NCI-H526 treated with DMSO at 0.1 percent for 48 hours (cell line): ENCODE measurements at places on chromosomes 1 and 21.

DNA sequence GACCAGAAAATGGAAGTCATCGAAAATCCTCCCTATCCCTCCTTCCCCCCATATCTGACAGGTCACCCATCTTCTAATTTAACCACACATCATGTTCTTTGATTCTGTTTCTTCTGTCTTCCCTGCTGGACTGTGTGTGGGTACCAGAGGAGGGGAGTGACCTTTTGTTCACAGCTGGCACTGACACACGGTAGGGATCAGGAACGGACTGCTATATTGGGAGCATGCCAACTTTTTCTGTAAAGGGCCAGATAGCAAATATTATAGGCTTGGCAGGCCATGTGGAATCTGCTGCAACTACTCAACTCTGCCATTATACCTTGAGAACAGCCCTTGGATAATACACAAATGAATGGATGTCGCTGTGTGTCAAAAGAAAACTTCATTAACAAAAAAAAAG, 7.5 kb upstream of the TOMM20 start:
- no peak for DNase-seq

- no peak for DNase-seq
Observed at GRCh38 chr1:36864182-36864822, 170.0 kb downstream of the GRIK3 start.

DNA sequence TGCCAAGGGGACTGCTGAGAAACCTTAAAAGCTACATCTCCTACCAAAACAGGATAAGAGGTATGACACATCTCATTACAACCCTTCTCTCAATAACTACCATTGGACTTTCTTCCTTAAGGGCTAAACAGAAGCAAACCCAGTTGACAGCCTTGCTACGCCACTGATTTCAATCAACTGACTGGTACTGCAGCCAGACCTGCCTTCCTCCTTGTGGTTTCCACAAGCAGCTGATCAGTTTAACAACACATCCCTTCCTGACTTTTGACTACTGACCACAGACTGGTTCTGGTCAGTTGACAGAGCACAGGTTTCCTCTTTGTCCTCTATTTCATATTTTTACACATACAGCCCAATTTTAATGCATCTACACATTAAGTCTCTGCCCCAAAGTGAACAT, 108.8 kb downstream of the ADAMTS1 start:
- DNase-seq, result no peak

- peak; percentile 49 for DNase-seq
Observed at GRCh38 chr1:230176871-230177411, 109.9 kb downstream of the GALNT2 start.

DNA sequence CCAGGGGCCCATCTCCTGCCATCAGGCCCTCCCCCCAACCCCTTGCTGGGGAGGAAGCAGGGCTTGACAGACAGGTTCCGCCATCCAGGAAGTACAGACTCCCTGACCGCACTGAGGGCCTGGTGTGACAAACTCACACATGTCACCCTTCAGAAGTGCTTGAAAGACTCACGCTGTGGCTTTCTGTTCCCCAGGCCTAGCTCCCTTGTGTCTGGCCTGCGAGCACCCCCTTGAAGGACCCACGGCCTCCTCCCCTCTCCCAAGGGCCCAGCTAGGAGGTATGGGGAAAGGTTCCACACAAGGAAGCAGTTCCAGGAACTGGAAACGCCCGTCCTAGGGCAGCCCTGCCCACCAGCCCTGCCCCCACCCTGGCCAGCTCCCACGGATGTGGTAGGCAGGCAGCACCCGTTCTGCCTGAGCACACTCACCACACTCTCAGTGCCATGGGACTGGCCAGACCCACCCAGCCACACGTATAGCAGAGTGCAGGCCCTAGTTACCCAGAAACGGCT, 26.7 kb downstream of the SLC2A1 start:
- no peak for DNase-seq

DNA sequence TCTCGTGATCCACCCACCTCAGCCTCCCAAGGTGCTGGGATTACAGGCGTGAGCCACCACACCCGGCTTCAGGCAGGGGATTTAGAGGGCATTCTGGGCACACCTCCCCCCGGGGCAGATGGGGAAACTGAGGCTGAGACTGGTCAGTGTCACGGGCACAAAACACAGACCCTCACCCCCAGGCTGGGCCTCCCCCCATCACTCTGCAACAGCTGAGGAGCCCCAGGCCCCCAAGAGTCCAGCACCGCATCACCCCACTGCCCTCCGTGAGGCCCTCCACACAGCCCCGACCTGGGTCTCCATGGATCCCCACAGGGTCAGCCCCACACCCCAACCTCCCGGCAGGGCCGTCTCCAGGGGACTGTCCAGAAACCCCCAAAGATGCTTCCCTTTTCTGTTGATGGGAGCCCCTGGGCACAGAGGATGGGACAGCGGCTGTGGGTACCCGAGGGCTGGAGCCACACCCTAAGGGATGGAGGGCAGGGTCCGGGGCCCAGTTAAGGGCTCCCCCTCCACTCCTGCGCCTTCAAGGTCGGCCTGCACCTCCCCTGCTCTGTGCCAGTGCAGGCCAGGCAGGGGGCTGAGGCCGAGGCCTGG, 11.0 kb downstream of the TNFRSF14 start:
- DNase-seq, result no peak

- DNase-seq, result no peak
Observed at GRCh38 chr1:29157269-29157601, 24.5 kb downstream of the SRSF4 start.
